ENCODE measurements at places on chromosomes 3 and 15. TPM values are rescaled to one million over a fixed set of nuclear protein-coding genes. Genes with fewer than 3 reads are reported as not detected.

Gene CLDN11
- not detected for total RNA-seq

DNA sequence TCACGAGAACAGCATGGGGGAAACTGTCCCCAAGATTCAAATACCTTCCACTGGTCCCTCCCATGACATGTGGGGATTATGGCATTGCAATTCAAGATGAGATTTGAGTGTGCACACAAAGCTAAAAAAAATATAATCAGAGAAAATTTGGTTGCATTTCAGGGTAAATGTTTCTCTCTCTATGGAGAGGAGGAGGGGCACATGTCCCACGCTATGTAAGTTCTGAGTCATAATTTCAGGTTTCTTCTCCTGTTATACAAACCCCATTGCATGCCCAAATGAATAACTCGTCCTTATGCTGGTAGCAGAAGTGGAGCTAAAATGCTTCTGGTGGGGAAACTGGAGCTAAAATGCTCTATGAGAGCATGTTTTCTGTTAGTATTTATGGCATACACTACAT lies 209.7 kb upstream of the DCBLD2 start:
- no peak for DNase-seq
- no peaks in the 10 kb centered on the region for H3K27me3 ChIP-seq
- no peaks in the 10 kb centered on the region for H3K4me1 ChIP-seq
- no peak overlapping the region for H3K27ac ChIP-seq

- H3K27ac ChIP-seq, result no peak overlapping the region
- H3K36me3 ChIP-seq, result no peaks in the 10 kb centered on the region
- H3K4me1 ChIP-seq, result no peaks in the 10 kb centered on the region
- no peak overlapping the region for H3K4me3 ChIP-seq
- no peak for DNase-seq
- no peaks in the 10 kb centered on the region for H3K27me3 ChIP-seq
Measured at GRCh38 chr3:186596568-186597287, 16.1 kb upstream of the AHSG start.

- no peak overlapping the region for H3K4me3 ChIP-seq
- no peaks in the 10 kb centered on the region for H3K36me3 ChIP-seq
- no peaks in the 10 kb centered on the region for H3K27me3 ChIP-seq
- no peak for DNase-seq
Measured at GRCh38 chr15:71080705-71081104, 34.6 kb upstream of the THSD4 start.

- no peak overlapping the region for H3K27ac ChIP-seq
- no peak overlapping the region for H3K4me3 ChIP-seq
- H3K36me3 ChIP-seq, result no peaks in the 10 kb centered on the region
Measured at GRCh38 chr15:51156957-51157356, 62.3 kb upstream of the TNFAIP8L3 start.

DNA sequence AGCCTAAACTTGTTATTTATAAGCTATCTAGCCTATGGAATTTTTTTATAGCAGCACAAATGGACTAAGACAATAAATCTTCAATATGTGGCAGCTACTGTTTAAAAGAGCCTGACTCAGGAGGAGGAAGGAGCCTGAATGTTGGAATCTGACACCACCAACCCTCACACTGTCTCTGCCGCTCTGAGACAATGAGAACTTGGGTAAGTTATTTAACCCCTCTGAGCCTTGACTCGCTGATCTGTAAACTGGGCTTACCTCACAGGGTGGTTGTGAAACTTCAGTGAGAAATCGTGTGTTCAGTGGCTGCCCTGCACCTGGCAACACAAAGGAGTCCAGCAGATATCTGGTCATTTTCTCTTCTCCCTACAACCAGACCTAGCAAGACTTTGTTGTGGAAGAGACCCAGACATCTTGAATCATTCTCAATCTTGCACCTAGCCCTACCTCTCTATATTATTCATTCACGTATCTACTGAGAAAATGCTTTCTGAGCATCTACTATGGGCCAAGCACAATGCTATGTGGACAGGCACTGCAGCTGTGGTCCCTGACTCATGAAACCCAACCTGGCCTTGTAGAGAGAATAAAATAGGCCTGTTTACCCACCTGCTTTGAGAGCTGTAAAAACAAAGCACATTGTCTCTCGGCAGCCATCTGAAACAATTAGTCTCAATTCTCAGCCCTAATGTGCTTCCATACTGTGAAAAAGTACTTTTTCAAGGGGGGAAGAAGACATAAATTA lies 81.9 kb upstream of the SLC25A36 start:
- no peak overlapping the region for H3K4me3 ChIP-seq
- no peak for DNase-seq
- no peak overlapping the region for H3K27ac ChIP-seq

All from Karpas-422 (cell line).